ENCODE measurements at places on chromosomes 16 and 17.

- no peak for DNase-seq
Measured at GRCh38 chr17:50790618-50791017, 23.3 kb upstream of the ANKRD40CL start.

GRCh38 chr16:85395207-85395912 lies 217.8 kb upstream of the GSE1 start:
- no peak for DNase-seq

DNA sequence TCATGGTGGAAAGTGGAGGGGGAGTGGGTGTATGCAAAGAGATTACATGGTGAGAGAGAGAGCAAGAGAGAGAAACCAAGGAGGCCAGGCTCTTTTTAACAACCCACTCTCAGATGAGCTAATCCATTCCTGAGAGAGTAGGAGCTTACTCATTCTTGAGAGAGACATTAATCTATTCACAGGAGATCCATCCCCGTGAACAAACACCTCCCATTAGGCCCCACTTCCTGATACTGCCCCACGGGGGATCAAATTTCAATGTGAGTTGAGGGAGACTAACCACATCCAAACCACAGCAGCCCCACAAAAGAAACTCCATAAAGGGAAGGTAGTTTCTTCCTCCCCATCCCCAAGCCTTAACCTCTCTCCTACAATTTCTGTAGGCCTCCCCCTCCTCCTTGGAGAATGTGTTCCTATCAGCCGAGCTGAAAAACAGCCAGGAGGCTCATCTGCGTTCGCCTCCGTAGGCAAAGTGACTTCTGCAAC lies 450.0 kb downstream of the NPIPA7 start:
- DNase-seq: no peak

DNA sequence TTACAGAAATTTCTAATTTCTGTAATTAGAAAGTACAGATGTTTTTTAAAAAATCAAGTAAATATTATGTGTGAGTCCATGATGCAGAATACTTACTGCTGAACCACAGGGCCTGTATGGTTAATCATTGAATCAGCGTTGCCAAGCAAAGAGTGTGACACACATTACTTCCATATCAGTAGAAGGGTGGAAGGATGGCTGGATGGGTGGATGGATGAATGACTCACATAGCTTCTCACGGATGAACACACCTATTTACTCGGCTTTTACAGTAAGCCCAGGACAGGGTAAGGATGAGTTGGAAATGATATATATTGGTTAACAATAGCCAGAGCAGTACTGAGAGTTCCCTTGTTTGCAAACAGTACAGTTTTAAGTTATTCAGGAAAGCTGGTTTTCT lies 495.9 kb upstream of the RBFOX1 start:
- DNase-seq: no peak

DNA sequence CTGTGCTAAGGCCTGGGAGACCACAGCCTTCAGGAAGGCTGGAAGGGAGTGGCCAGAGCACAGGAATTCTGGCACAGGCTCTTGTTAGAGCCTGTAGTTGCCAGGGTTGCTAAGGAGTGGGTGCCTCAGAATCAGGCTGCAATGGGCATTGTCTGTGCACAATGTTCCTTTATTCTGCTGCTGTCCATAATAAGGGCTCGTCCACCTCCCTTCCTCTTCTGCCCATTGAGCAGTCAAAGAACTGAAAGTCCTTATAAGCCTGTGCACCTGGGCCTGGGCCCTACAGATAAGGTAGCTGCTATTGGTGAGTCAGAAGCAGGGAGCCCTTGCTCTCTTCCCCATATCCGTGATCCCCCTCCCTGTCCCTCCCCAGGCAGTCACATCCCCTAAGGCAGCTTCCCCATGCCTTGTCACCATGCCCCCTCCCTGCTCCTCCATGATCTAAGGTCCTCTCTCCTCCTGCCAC lies 5.4 kb upstream of the CNGB1 start:
- DNase-seq: no peak

DNA sequence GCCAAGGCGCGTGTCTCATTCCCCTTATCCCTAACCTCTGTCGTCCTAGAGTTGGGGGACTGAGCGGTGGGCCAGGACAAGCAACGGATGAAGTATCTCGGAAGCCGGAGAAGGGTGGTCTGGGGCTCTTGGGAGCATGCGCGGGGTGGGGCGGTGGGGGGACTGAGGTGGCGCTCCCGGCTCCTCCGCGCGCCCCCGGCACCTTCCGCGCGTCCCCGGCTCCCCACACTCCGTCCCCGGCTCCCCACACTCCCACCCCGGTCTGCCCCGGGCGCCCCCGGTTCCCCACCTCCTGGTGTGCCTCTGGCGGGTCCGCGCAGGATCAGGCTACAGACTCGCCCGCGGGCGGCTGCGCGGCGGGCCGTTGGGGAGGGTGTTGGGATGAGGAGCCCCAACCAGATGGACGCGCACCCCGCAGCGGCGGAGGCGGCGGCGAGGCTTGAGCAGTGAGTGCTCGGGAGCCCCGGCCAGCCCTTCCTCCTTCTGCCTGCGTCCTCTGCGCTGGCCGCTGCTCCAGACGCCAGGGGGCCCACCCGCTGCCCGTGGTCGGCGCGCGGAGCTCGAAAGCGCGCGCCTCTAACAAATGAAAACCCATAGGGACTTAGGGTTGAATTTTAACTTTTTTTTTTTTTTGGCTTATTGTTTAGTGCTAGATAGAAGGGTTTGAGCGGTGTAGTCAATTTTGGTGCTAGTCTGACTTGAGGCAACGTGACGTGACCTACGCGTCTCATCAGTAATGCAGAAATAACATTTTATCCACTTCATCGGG lies 5.6 kb upstream of the CRYM start:
- DNase-seq: no peak

- DNase-seq: peak; percentile 98
Measured at GRCh38 chr16:9047689-9048301, 43.6 kb upstream of the HAPSTR1 start.

- no peak for DNase-seq
Measured at GRCh38 chr17:1733759-1734158, 8.9 kb upstream of the SERPINF2 start.

DNA sequence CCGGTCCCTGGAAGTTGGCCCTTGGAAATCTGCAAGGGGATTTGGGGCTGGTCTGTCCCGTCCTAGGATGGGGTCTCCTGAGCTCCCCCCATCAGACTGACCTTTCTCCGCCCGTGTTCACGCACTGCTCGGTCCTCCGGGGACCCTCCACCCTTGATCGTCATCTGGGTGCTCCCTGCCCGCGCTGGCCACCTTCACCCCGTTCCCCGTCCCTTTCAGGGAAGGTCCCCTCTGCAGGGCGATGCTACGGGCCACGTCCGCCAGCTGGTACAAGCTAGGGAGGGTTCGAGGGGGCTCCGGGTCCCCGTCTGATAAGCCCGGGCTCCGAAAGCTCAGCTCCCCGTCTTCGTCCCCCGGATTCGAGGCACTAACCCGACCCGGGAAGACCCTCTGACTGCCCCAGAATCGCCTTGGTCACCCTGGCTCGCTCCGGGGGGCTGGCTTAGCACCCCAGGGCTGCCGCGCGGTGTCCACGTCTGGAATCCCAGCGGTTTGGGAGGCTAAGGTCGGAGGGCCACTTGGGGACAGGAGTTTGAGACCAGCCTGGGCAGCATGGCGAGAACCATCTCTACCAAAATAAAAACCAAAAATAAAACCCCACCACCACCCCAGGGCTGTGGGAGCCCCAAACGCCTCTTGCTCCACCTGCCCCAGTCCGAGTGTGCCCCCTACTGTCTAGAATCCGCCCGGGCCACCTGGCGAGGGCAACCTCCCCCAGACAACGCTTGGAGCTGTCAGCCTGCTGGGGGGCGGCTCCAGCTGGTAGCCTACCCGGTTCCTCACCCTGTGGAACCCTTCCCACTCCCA lies 1.1 kb upstream of the SLC43A2 start:
- DNase-seq: no peak

GRCh38 chr17:7894866-7895265 lies 6.3 kb downstream of the CHD3 start:
- no peak for DNase-seq

GRCh38 chr17:48520631-48521079 lies 10.2 kb downstream of the HOXB1 start:
- DNase-seq: no peak

DNA sequence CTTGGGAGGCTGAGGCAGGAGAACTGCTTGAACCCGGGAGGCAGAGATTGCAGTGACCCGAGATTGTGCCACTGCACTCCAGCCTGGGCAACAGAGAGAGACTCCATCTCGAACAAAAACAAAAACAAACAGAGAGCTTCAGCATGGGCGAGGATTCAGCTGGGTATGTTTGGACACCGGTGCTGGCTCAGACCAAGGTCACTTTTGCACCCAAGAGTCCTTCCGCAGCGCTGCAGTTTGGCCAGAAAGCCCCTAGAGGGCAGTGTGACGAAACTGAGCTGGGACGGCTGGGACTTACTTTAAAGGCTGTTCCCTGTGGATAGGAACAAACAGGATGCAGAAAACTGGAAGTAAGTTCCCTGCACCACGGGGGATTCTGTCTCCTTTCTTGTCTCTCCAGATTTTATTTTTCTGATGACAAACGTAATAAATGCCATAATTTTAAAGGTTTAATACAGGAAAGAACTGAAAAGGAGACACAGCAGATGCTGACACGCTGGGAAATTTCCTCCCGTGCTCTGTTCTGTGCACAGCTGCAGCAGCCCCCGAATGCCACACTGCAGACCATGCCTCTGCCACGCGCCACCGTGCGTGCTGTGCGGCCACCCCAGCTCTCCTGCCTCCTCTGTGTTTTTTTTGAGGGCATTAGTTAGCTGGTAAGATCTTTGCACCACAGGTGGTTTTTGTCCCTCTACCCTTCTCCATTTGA lies 25.2 kb upstream of the USP36 start:
- DNase-seq: peak; percentile 61

DNA sequence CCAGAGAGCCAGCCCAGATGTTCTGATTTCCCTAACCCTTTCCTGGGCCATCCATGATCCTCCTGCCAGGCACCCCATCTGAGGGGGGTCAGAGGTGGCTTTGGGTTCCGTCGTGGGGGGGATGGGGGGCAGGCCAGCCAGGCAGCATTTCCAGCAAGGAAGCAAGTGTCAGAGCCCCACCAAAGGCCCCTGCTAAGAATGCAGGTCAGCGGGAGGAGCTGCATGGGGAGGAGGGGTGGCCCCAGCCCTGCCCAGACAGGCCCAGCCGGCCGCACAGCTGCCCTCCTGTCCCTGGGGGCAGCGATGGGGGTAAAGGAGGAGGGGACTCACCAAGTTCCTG lies 2.3 kb upstream of the SCRN2 start:
- DNase-seq: no peak

GRCh38 chr17:10251212-10251948 lies 53.0 kb upstream of the GAS7 start:
- peak; percentile 4 for DNase-seq

Data from LNCaP clone FGC (cell line).